Right ventricle myocardium superior (tissue), 1 donor: ENCODE measurements at places on chromosomes 13 and 19. TPM values are rescaled to one million over a fixed set of nuclear protein-coding genes. Genes with fewer than 3 reads are reported as not detected.

ZNF808 gene
- 32.6 TPM for total RNA-seq

CGB3 gene
- not detected for total RNA-seq

CAPNS1 gene
- total RNA-seq = 781 TPM

RASAL3 gene
- total RNA-seq = 0.65 TPM

ZNF284 gene
- total RNA-seq = 1.6 TPM

AKAP11 gene
- total RNA-seq = 20.7 TPM

FFAR1 gene
- not detected for total RNA-seq

MADCAM1 gene
- total RNA-seq = 0.24 TPM

ZNF836 gene
- 7.0 TPM for total RNA-seq

ZNF568 gene
- total RNA-seq = 7.2 TPM

ANKRD24 gene
- total RNA-seq = 0.08 TPM

HNRNPA1L2 gene
- 1.5 TPM for total RNA-seq

IL12RB1 gene
- 0.75 TPM for total RNA-seq

FUT1 gene
- total RNA-seq = 1.8 TPM

FSD1 gene
- not detected for total RNA-seq

NECTIN2 gene
- 36.9 TPM for total RNA-seq

FGF21 gene
- total RNA-seq = not detected

POLD1 gene
- total RNA-seq = 7.8 TPM

GPR12 gene
- total RNA-seq = 0.13 TPM

FCHO1 gene
- total RNA-seq = 0.75 TPM

B3GNT3 gene
- total RNA-seq = not detected

KLK13 gene
- total RNA-seq = not detected

LSM14A gene
- 69.2 TPM for total RNA-seq

SLITRK5 gene
- 0.03 TPM for total RNA-seq

CALM3 gene
- total RNA-seq = 326 TPM

KCNRG gene
- 0.32 TPM for total RNA-seq

NAPSA gene
- total RNA-seq = 0.40 TPM

QPCTL gene
- total RNA-seq = 1.6 TPM

ZNF729 gene
- total RNA-seq = not detected

KLK4 gene
- total RNA-seq = not detected

HCN2 gene
- 4.1 TPM for total RNA-seq

DGKH gene
- total RNA-seq = 4.2 TPM

GRK1 gene
- 0.13 TPM for total RNA-seq

CEACAM6 gene
- not detected for total RNA-seq

PTGIR gene
- total RNA-seq = 2.6 TPM

CCNA1 gene
- total RNA-seq = not detected

LILRA2 gene
- total RNA-seq = 1.7 TPM

SIGLEC12 gene
- total RNA-seq = not detected
